ENCODE measurements at places on chromosomes 5 and 9. TPM values are rescaled to one million over a fixed set of nuclear protein-coding genes. Genes with fewer than 3 reads are reported as not detected.

The BAAT gene
- not detected for total RNA-seq

The SPATA6L gene
- 0.76 TPM for total RNA-seq

DNA sequence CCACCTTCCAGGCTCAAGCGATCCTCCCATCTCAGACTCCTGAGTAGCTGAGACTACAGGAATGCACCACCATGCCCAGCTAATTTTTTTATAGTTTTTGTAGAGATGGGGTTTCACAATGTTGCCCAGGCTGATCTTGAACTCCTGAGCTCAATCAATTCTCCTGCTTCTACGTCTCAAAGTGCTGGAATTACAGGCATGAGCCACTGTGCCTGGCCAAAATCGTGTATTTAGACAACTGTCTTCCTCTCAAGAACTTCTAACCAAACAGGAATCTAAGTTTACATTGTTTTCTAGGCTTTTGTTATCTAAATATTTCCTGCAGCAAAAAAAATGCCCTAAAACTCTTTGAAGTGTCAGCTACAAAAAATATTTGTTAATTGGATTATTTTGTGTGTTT lies 78.8 kb downstream of the NLN start:
- H3K4me3 ChIP-seq: no peak overlapping the region
- H3K27me3 ChIP-seq: no peaks in the 10 kb centered on the region
- peaks cover 44% of the 10 kb centered on the region for H3K36me3 ChIP-seq
- no peak for DNase-seq
- no peak overlapping the region for H3K27ac ChIP-seq

- peaks cover 9% of the 10 kb centered on the region for H3K27me3 ChIP-seq
- H3K36me3 ChIP-seq: no peaks in the 10 kb centered on the region
- H3K4me1 ChIP-seq: peaks cover 25% of the 10 kb centered on the region
- no peak overlapping the region for H3K4me3 ChIP-seq
Observed at GRCh38 chr5:149037817-149038216, 25.0 kb downstream of the SH3TC2 start.

- H3K27ac ChIP-seq: no peak overlapping the region
- H3K4me3 ChIP-seq: no peak overlapping the region
- H3K36me3 ChIP-seq: no peaks in the 10 kb centered on the region
- H3K4me1 ChIP-seq: peaks cover 11% of the 10 kb centered on the region
Observed at GRCh38 chr5:176611435-176611834, 1.5 kb upstream of the GPRIN1 start.

DNA sequence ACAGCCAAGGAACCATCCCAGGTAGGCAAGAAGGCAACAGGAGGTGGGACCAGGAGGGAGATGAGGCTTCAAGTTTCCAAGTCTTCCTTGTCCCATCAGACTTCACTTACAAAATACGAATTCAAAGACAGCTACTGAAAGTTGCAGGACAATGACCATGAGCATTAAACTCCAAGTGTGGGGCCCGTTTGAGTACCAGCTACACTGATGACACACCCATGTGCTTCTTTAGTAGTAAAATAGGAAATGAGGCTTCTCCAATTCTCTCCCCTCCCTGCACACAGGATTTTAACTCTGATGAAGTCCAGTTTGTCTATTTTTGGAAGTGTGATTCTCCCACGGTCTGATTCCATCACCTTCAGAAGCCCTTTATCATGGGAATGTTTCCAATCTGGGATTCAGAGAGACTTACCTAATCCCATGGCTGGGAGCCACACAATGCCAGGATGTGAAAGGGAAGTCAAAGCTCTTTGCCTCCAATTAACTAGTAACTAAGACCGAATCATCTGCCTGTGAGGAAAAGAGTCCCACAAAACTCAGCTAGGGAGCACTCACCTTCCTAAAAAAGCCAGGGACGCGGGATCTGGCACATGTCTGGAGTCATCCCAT lies 222.8 kb upstream of the MSX2 start:
- no peak overlapping the region for H3K27ac ChIP-seq
- H3K36me3 ChIP-seq: no peaks in the 10 kb centered on the region
- H3K4me3 ChIP-seq: no peak overlapping the region
- H3K4me1 ChIP-seq: no peaks in the 10 kb centered on the region
- no peaks in the 10 kb centered on the region for H3K27me3 ChIP-seq

DNA sequence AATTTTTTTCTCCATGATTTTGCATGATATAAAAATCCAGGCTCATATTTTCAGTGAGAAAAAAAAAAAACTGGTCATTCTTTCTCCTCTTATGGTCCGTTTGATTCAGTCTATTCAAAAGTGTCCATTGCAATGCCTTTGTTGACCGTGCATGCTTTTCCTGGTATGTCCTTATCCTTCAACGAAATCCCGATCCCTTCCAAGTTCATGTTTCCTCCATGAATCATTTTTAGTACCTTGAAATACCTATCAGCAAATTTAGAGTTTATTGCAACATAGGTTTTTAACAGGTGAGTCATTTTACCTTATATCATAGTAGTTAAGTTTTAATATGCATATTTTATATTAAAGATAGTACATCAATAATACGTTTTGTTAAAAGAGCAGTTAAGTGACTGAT lies 773.8 kb upstream of the CHD1 start:
- no peaks in the 10 kb centered on the region for H3K27me3 ChIP-seq
- no peak for DNase-seq
- H3K27ac ChIP-seq: no peak overlapping the region
- H3K4me1 ChIP-seq: no peaks in the 10 kb centered on the region
- no peak overlapping the region for H3K4me3 ChIP-seq

- H3K27ac ChIP-seq: no peak overlapping the region
- DNase-seq: no peak
- H3K27me3 ChIP-seq: peaks cover 6% of the 10 kb centered on the region
- no peaks in the 10 kb centered on the region for H3K36me3 ChIP-seq
- H3K4me1 ChIP-seq: no peaks in the 10 kb centered on the region
Observed at GRCh38 chr5:33736510-33736909, 155.3 kb downstream of the ADAMTS12 start.

DNA sequence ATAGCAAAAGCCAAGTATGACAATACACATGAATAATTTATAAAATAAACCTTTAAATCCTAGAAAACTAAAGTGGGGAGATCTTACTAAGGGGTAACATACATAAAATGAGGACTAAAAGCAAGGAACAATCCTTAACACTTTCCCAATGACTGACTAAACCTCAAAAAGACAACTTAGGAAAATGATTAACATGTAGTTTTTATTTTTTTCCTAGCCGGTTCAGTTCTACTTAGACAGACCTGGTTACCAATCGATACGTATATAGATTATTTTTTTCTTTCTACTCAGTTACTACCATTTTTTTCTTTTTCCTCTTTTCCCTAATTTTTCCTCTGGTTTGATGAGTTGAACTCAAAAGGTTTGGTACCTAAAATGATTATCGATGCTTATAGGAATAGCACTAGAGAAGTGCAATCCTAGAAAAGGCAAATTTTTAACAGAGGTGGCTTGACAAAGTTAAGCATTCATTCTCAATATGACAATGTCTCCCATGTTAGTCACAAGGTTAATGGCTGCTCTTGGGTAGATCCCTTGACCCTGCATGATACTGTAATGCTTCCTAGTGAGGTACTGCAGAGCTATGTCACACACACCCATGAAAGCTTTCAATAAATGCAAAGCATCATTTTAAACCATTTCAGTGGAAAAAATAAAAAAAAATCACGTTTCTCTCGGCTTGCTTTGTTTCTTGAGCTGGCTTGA lies 41.5 kb downstream of the FBXO4 start:
- no peak overlapping the region for H3K4me3 ChIP-seq
- no peak overlapping the region for H3K27ac ChIP-seq
- H3K27me3 ChIP-seq: no peaks in the 10 kb centered on the region
- no peaks in the 10 kb centered on the region for H3K4me1 ChIP-seq
- H3K36me3 ChIP-seq: peaks cover 2% of the 10 kb centered on the region
- no peak for DNase-seq

Data from activated CD8-positive, alpha-beta T cell treated with anti-CD3 and anti-CD28 coated beads, Interleukin-2, amount 10 ng/mL, durations not matched to agents 7 days and 5 days (primary cell).